Stimulated activated CD8-positive, alpha-beta memory T cell treated with anti-CD3 and anti-CD28 coated beads, Interleukin-15, amount 100 ng/mL, for 24 hours (primary cell): ENCODE measurements at places on chromosomes 13 and 19.

DNA sequence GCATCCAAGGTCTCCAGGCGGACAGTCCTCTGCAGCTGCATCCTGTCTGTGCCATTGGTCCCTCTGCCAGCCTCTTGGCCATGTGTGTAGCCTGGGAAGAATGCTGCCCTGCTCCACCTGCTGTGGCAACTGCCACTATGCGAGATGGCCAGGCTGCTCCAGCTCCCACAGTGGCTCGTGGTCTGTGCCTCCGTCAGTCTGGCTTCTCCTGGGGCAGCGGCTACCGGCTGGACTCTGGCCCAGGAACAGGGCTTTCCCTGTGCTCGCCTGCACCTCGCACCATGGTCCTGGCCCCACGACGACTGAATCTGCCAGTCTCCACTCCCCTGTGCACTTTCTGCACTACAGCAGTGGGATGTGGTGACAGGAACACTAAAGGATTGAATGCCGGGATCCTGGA is 26.7 kb upstream of the FFAR2 start:
- no peak for DNase-seq

GRCh38 chr13:33642374-33643065 is 175.4 kb upstream of the RFC3 start:
- DNase-seq = no peak

DNA sequence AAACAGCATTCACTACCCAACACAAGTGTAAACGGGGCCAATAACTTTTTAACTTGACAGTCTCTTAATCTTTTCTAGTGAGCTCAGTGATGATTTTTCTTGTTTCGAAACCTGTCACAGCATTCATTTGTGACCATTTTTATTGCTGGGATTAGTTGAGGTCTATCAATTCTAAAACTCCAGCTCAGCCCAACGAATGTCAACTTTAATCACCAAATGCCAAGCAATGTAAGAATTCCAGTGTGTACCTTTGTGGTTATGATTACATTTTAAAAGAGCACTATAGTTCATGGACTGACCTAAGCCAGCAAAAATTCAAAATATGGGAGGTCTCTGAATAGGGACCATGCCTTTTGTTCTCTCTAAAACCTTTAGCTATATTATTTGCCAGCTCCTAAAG is 694.3 kb upstream of the SGCG start:
- DNase-seq = no peak

- no peak for DNase-seq
These were observed 3.6 kb downstream of the KLK15 start for GRCh38 chr19:50829801-50830200.

DNA sequence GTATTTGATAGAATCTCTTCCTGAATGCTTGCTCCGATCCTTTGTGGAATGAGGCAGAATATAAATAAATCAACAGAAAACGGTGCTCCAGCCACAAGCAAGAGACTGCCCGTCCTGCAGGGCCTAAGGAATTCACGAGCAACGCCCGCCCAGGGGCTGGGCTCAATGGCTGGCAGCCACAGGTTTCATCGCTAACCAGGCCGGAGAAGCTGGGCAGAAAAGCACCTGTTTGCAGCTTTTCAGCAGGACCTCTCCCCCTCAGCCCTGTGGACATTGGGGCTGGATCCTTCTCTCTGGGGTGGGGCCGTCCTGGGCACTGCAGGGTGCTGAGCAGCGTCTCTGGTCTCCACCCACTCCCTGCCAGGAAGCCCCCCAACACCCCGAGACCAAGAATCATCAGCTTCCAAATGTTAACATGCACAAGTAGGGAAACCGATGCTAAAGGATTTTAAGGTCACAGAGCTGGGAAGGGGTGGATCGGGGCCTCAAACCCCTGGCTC is 102.5 kb downstream of the GADD45B start:
- no peak for DNase-seq

- DNase-seq = no peak
These were observed 11.7 kb upstream of the DOCK6 start for GRCh38 chr19:11273989-11274388.

- no peak for DNase-seq
These were observed 28.3 kb downstream of the NUP58 start for GRCh38 chr13:25329706-25330105.
